ENCODE measurements at places on chromosomes 16 and 17. TPM values are rescaled to one million over a fixed set of nuclear protein-coding genes. Genes with fewer than 3 reads are reported as not detected.

Gene CPNE7
- total RNA-seq = 8.1 TPM

Gene KRT33A
- not detected for total RNA-seq

Gene GHDC
- 26.5 TPM for total RNA-seq

Gene TMEM114
- not detected for total RNA-seq

DNA sequence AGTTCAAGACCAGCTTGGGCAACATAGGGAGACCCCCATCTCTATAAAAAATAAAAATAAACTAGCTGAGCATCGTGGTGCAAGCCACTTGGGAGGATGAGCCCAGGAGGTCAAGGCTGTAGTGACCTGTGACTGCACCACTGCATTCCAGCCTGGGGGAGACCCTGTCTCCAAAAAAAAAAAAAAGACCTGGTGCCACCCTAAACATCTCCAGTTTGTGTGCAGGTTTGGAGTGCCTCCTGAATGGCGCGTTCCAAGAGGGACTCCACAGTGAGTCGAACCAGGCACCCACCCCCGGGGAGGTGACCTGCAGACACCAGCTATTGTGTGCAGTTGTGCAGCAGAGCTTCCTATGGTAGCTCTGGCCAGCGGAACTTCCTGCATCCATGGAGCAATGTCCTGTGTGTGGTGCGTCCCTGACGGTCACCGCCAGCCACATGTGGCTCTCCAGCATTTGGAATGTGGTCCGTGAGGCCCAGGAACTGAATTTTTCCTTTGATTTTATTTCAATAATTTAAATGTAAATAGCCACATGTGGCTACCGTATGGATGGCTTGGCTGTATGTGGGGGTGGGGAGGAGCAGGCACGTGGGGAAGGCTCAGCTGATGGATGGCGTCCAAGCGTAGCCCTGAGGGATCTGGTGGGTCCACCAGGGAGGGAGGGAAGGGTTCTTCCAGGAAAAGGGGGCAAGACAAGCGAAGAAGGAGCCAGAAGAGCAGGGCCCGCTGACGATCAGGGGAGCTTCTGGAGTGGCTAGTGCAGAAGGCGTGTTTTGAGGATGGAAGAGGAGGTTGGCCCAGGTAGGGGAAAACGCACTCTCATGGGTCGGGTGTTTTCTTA lies 107.1 kb upstream of the GSE1 start:
- no peak for DNase-seq

- no peak for DNase-seq
These were observed 93.5 kb downstream of the NPIPB11 start for GRCh38 chr16:29312835-29313558.

DNA sequence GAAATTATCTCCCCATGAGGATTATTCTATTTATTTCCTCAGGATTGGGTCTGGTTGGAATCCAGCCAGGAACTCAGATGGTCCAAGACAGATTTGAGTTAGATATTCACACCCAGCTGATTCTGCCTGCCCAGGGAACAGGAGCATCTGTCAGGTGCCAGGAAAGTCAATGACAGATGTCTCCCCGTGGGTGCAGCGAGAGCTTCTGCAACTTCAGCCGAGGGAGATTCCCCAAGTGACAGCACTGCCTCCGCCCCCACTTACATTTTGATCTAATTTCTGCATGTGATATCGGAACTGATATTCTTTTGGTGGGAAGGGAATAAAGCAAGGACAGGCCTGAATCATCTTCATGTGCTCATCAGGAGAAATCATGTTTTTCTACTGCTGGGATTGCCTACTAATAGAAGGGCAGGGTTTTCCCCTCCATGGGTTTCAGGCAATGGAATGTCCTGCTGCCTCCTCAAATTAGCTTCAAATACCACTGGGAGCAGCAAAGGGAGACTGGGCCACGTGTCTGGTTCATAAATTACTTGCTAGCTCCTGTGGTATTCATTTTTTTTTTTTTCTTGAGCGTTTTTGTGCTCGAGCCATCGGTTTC lies 15.7 kb upstream of the DHX8 start:
- peak; percentile 96 for DNase-seq

All from myocyte (in vitro differentiated cells).